ENCODE measurements at places on chromosomes 1 and 21. TPM values are rescaled to one million over a fixed set of nuclear protein-coding genes. Genes with fewer than 3 reads are reported as not detected.

The A3GALT2 gene
- total RNA-seq = not detected

- DNase-seq = no peak
These were observed 147.0 kb downstream of the SDCCAG8 start for GRCh38 chr1:243402868-243403267.

GRCh38 chr1:237679687-237680086, 211.0 kb downstream of the ZP4 start:
- no peak for DNase-seq

- no peak for DNase-seq
These were observed 366.1 kb upstream of the DUSP10 start for GRCh38 chr1:222107975-222108374.
